ENCODE measurements at places on chromosomes 12 and 14.
A peak's percentile ranks its signal among the peaks of the same experiment; 100 is the strongest.

DNA sequence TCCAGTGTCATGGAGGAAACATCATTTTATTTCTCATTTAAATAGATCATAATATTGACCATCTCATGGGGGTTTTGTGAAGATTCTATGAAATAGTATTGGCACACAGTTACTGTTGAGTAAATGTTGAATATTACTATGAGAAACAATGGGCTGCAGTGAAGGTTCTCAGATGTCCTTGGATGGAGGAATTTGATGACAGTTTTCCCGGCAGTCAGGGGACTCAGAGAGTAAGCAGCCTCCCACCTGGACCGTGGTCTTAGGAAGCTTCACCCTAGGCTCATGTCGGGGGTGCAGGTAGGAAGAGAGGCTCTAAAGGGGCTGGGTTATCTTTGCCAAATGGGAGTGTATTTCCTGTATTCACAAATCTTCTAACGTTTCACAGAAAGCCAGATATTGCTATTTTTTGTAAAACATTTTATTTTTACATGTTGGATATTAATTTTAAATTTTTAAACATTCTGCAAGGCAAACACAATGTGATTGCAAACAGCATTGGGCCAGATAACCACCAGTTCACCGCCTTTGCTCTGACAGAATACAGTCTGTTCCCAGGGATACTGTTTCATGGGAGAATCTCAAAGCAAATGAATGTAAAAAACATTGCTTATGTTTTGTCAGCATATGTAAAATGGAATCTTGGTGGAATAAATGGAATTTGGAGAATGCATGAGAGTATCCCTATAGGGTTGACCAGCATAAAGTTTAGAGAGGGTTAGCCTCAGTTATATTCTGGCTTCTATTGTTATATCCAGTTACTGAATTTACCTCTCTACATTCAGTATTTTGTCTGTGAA is 380.8 kb upstream of the TMEM132C start:
- DNase-seq = no peak

DNA sequence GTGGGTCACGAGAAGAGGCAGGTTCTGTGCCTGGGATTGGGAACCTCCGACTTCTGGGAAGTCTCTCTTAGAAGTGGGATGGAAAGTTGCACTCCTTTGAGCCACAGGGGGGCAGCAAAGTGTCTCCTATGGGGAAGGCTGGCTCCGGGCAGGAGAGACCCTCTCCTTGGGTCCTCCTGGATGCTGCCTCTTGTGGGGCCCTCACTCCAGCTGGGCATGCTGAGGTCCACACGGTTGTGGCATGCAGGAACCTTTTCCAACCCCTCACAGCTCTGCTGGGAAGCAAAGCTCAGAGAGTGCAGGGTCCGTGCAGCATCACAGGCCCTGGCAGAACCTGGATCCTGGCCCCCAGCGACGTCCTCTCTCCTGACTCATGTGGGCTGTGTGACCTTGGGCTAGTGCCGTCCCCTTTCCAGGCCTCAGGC is 17.4 kb downstream of the SDSL start:
- no peak for DNase-seq

DNA sequence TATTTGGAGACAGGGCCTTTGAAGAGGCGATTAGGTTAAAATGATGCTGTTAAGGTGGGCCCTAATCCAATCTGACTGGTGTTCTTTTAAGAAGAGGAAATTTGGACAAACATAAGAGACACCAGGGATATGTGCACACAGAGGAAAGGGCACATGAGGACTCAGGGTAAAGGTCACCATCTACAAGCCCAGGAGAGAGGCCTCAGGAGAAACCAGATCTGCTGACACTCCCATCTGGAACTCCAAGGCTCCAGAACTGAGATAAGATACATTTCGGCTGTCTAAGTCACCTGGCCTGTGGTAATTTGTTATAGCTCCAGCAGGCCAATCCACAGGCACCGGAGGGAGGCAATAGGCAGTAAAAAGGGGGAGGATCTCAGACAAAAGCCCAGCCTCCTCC is 48.6 kb downstream of the KICS2 start:
- DNase-seq = no peak

DNA sequence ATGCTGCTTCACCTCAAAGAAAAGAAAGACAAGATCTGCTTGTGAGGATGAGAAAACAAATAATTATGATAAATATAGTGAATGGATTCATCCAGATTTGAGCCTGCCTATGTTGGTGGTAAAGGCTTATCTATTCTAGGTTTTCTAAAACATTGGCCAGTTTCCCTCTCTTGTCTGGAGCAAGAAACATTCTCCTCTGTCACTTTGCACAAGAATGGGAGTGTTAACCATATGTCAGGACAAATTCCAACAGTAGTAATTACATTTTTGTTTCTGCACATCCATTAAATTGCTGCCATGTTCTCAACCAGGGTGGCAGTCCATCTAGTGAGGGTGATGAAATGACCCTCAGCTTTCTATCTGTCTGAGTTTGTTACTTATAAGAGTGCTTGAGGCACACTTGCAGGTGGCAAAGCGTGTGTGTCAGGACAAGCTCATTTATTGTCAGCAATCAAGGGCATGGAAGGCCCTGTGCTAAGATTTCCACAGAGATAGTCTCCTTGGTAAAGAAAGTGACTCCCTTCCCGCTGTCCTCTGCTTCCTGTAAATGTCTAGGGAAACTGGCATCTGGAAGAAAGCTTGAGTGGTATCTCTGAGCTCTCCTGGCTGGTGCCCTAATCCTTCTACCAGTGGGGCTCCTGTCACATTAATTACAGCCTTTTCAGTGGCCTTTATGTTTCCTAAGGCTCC is 502.1 kb upstream of the FLRT2 start:
- DNase-seq = no peak

DNA sequence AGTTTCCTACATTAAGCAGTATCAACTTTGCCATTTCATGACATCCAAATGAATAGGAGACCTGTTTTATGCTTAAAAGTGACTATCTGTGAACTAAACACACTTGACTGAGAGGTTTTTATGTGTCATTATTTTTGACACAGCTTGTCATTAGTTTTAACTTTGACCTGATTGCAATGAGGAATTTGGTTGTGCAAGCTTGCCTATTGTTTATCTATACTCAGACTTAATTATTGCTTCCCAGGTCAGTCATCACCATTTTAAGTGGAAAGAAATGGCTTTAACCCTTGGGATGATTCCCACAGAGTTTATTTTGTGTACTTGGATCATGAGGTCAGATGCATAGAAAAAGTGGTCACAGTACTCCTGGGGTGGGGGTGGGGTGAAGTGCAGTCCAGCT is 171.0 kb upstream of the PRICKLE1 start:
- DNase-seq = no peak

DNA sequence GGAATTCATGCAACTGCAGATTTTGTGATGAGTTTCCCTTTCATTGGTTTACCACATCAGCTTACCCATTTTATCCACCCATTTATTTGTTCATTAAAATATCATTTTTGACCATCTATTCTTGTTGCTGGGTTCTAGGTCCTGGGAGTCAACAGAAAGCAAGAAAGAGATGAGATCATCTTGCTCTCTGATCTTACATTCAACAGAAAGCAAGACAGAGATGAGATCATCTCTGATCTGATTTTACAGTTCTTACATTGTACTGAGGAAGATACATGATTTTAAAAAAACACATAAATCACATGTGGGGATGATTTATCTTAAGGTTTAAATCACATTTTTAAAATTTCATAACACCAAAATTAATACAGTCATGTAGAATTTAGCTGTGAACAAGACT is 2.3 kb downstream of the TAS2R46 start:
- DNase-seq = no peak

GRCh38 chr14:98501335-98501734 is 770.7 kb downstream of the BCL11B start:
- DNase-seq = no peak

GRCh38 chr14:72850360-72850759 is 43.5 kb downstream of the DPF3 start:
- no peak for DNase-seq

DNA sequence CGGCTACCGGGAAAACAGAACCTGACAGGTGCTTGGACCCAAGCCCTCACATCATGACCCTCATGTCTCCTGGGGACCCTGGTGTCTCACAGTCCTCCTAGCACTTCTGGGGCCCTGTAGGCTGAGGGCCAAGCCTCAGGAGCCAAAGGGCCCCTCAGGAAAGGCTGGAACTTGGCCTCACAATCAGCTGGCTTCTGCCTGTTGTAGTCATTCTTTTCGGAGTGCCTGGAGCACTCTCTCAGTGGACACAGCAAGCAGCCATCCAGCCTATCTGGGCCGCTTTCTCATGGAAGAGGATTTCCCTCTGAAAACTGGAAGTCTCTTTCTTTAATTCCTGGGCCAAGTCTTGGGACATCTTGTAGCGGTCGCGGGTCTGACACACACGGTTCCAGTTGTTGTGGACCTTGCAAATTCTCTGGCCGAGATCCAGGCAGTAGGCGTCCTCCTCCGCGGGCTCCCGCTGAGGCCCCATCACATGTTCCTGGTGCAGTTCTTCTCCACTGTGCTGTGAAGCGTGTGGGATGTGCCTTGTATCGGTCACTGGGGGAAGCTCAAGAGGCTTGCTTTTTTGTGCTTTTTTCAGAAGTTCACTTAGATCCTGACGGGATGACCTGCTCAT is 169.3 kb downstream of the EMP1 start:
- DNase-seq = no peak

DNA sequence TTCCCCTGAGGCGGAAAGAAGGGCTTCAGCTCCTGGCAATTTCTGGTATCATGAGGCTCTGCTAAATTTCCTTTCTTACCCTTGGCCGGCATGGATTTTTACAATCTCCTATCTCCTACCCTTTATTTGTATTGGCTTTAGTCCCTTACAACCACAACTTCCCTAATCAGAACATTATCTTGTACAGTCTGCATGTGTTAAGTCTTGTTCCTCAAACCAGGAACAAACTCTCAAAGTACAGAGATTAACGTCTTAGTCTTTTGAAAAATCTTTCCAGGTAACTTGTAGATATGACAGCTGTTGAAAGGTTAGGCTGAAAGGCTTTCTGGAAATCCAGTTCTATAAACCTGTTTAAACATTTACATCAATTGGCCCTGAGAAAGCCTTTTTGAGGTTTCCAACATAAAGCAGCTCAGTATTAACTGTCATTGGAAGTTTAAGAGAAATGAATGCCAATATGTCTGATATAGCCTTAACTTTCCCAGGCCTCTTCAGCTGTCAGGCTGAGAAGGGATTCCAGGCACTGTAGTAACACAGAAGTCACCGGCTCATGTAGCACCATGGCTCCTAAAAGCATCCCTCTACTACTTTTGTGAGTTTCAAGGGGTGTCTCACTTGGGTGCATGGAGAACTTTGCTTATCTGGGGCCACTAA is 360.5 kb downstream of the FUT8 start:
- DNase-seq = no peak

GRCh38 chr14:101598571-101599233 is 37.4 kb downstream of the DIO3 start:
- no peak for DNase-seq

GRCh38 chr12:87368259-87368658 is 660.9 kb downstream of the C12orf50 start:
- DNase-seq = no peak

- no peak for DNase-seq
Observed at GRCh38 chr14:94079891-94080620, 946 bp downstream of the DDX24 start.

GRCh38 chr14:26526137-26526536 is 71.7 kb downstream of the NOVA1 start:
- no peak for DNase-seq

DNA sequence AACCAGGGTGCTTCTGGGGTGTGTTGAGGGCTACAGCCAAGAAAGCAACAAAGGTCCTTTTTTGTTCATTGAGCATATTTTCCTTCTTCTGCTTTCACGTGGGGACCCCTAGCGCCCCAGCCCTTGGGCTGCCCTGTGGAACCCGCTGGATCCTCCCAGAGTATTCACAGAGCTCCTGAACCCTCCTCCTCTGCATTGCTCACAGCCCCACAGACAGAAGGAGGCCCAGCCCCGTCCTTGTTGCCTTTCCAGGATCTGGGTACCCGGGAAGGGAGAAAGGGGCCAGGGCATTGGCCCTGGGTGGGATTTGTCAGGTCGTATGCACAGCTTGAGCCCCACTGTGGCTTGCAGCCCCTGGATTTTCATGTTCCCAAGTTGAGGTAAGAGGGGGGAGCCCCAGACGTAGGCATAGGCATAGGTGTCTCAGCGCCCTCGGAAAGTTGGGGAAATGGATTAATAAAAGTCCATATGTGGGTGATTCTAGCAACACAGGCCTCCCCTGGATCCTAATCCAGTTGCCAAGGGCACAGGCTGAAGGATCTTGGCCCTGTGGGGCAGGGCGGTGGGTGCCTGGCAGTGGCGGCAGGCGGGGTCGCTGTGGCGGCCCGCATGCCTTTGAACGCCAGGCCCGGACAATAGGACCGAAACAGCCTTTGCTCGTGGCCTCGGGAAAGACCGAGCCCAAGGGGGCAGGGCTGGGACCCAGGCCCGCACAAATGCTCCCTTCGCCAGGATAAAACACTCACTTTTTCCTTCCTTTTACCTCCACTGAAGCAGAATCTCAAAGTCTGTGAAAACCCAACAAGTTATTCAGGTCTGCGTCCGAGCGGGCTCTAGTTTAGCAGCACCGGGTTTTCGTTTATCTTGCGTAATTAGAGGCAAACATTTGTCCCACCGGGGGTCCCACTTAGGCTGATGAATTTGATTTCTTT is 3.0 kb upstream of the HOXC10 start:
- DNase-seq = no peak

GRCh38 chr14:92626041-92626440 is 112.5 kb downstream of the RIN3 start:
- no peak for DNase-seq

- no peak for DNase-seq
Observed at GRCh38 chr14:26289891-26290486, 307.8 kb downstream of the NOVA1 start.

GRCh38 chr12:82407481-82407880 is 49.2 kb downstream of the METTL25 start:
- no peak for DNase-seq

DNA sequence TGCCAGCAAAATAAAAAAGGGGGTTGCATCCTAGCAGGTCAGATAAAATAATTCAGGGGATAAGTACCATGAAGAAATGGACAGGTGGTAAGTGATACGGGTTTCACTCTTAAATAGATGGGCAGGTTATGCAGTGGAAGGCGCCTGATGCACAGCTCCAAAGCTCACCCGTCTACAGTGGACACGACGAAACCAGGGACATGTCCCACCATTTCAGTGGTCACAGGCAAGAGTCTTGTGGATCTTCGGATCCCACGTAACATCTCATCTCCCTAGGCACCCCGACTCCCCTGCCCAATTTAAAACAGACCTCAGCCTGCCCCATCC is 60.5 kb downstream of the DDX51 start:
- DNase-seq = no peak

DNA sequence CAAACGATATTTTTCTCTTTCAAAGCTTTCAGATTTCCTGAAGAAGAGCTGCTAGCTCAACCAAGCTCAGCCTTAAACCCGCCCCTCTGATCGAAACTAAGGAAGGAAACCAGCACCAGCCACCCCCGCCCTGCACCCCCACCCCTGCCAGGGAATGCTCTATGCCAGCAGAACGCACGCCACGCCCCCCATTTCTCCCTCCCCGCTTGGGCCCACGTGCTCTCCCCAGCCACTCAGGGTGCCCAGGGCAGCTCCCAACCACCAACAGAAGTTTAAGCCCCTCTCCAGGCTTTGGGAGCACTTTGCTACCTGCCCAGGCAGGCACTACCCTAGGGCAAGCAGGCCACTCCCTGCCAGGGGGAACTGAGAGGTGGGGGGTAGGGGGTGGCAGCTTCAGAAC is 18.8 kb upstream of the KRT78 start:
- DNase-seq = peak; percentile 13

- DNase-seq = no peak
Observed at GRCh38 chr14:31229638-31230572, 22.3 kb upstream of the HECTD1 start.

GRCh38 chr12:75646329-75647210 is 135.2 kb upstream of the KRR1 start:
- no peak for DNase-seq

- DNase-seq = no peak
Observed at GRCh38 chr14:24735984-24736630, 102.1 kb upstream of the GZMB start.
